ENCODE measurements at places on chromosomes 3 and 15. TPM values are rescaled to one million over a fixed set of nuclear protein-coding genes. Genes with fewer than 3 reads are reported as not detected.

PLS1 gene
- 7.6 TPM for polyA plus RNA-seq

FRMD5 gene
- polyA plus RNA-seq: 0.11 TPM

CCR9 gene
- not detected for polyA plus RNA-seq

EFCC1 gene
- 1.3 TPM for polyA plus RNA-seq

ANKRD34C gene
- not detected for polyA plus RNA-seq

CCDC33 gene
- polyA plus RNA-seq: not detected

CYP19A1 gene
- 0.93 TPM for polyA plus RNA-seq

PLCH1 gene
- not detected for polyA plus RNA-seq

SSUH2 gene
- polyA plus RNA-seq: 0.10 TPM

TMEM62 gene
- 10.3 TPM for polyA plus RNA-seq

ANKRD28 gene
- polyA plus RNA-seq: 8.9 TPM

BSN gene
- 0.11 TPM for polyA plus RNA-seq

NR1I2 gene
- not detected for polyA plus RNA-seq

GHSR gene
- not detected for polyA plus RNA-seq

CSPG5 gene
- 0.11 TPM for polyA plus RNA-seq

ZCWPW2 gene
- polyA plus RNA-seq: 4.8 TPM

ARIH2 gene
- polyA plus RNA-seq: 49.6 TPM

ITPKA gene
- 0.34 TPM for polyA plus RNA-seq

CHST13 gene
- 0.03 TPM for polyA plus RNA-seq

FEZF2 gene
- polyA plus RNA-seq: not detected

KCTD6 gene
- polyA plus RNA-seq: 3.8 TPM
